Dermis microvascular lymphatic vessel endothelial cell (primary cell): ENCODE measurements at places on chromosomes 2 and 18. TPM values are rescaled to one million over a fixed set of nuclear protein-coding genes. Genes with fewer than 3 reads are reported as not detected.
A peak's percentile ranks its signal among the peaks of the same experiment; 100 is the strongest.

DNA sequence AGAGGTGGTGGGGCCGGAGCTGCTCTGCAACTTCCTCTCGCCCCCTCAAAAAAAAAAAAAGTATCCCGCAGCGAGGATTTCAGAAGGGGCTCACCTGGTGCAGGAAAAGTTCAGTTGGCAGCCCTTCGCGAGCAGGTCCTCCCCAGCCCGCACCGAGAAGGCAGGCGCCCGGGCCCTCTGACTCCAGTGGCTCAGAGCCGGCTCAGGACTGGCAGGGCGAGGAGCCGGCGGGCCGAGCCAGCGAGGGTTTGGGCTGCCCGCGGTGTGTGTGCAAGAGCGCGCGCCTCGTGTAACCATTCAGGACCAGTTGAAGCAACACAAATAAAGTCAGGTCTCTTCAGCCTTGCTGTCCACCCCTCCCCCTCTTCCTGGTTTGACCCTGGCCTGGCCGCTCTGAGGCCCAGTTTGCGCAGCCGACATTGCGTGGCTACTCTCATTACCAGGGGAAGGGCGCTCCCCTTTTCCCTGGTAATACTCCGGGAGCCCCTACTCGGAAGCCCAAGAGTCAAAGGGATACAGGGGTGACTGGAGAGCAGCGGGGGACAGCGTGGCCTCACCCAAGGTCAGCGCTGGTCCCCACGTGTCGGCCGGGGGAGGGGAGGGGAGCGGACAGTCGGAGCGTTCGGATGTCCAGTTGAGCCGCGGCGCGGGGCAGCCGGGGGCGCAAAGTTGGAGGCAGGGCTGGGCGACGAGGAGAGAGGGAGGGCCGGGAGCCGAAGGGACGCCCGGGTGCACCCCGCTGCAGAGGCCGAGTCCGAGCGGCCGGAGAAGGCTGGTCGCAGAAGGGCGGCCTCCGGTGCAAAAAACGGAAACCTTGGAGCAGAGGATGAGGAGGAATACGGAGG, 12.3 kb downstream of the EN1 start:
- no peak for DNase-seq

DNA sequence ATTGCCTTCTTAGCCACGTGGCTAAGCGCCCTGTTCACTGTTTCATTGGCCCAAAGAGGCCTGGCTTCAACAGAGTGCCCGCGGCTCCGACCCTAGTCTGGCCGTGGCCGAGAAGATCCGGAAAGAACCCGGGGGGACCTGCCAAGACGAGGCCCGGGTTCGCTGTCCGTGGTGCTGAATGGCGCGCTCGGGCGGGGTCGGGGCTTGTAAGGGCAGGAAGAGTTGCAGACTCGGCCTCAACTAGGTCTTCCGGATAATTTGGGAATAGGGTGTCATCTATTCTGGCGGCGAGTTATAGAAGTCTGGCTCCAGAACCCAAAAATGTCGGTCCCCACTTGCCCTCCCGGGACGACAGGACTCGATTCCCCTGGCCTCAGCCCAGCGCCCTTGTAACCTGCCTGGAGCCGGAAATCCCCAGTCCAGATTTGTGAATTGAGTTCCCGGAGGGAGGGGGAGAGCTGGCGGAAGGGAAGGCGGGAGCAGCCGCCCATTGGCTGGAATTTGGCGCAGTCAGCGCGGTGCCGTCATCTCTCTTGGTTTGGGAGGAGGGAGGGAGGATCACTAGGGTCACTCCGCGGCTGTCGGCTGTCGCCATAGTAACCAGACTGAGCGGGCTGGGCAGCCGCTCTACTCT, 3.5 kb downstream of the CDK5R2 start:
- peak; percentile 49 for DNase-seq

DNA sequence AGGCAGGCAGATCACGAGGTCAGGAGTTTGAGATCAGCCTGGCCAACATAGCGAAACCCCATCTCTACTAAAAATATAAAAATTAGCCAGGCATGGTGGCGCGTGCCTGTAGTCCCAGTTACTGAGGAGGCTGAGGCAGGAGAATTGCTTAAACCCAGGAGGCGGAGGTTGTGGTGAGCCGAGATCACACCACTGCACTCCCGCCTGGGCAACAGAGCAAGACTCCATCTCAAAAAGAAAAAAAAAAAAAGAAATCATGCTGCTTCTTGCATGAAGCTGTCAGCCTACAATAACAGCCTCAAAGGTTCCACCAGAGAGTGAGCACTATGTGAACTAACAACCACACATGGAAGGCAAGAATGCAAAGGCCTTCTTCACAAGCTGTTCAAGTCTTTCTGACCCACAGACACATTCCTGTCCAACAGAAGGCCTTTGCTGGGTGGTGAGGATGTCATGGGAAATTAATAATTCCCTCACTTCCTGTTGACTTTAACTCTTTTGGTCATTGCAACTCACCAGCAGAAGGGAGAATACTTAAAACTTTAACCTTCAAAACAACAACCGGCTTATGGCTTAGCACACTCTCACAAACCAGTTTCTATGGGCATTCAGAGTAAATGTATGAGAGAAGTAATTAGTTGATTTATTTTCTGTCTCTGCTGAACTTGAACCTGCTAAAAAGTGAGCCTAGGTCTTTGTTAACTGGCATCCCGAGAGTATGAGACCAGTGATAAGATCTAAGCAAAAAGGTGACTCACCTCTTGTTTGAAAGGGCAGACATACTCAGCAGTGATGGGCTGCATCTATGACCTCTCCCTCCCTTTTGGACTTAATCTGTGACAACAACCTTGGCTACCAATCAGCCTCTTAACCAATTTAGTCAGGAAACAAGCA, 11.8 kb downstream of the PLEKHM3 start:
- peak; percentile 30 for DNase-seq

DNA sequence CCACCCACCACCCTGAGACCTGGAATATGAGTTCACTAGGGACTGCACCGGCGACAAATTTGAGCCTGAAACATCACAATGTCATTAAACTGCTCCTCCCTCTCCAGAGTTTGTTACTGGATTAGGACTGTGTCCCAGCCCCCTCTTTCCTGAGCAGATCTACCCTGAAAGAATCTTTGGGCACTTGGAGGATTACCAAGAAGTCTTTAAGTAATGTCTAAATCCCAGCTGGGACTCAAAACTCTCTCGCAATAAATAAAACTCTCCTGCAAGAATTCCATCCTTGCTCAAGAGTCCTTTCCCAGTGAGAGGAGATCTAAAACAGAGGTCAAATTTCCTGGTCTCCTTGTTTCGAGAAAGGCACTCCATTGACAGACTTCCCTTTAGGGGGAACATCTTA, 20.9 kb downstream of the GKN2 start:
- DNase-seq: no peak

The DAPL1 gene
- total RNA-seq: not detected in 2 replicates
